Neural crest cell (in vitro differentiated cells): ENCODE measurements at places on chromosomes 5 and 9. TPM values are rescaled to one million over a fixed set of nuclear protein-coding genes. Genes with fewer than 3 reads are reported as not detected.

CDKN2B-AS1 gene
- 0.21 TPM in 1 of 2 replicates, not detected in the other for total RNA-seq

DRD1 gene
- total RNA-seq = not detected in 2 replicates

IL4 gene
- total RNA-seq = not detected in 2 replicates

SLC6A19 gene
- not detected in 2 replicates for total RNA-seq

GRCh38 chr9:24218656-24219055 lies 327.0 kb downstream of the IZUMO3 start:
- DNase-seq = no peak

DNA sequence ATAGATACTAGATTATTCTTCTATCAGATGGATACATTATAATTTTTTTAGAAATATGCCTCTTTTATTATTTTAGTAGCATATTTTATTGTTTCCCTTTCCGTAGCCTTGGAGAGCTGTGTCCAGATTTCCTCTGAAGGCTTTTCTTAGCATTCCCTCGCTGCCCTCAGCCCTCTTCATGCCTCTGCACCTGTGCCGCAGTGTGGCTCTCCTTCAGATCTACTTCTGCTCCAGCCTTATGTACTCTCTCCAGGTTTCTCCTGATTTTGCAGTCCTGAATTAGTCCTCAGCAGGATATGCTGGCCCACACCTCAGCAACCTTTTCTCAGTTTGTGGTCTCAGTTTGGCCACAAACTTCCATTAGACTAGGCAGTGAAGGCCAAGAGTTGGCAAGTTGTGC lies 1052.0 kb downstream of the TAF11L14 start:
- no peak for DNase-seq

- no peak for DNase-seq
Observed at GRCh38 chr9:79046401-79046800, 525.4 kb upstream of the TLE4 start.

- DNase-seq = peak; percentile 9
Observed at GRCh38 chr5:148826739-148827070, 294 bp downstream of the ADRB2 start.

- no peak for DNase-seq
Observed at GRCh38 chr9:90826326-90827020, 24.9 kb downstream of the SYK start.

DNA sequence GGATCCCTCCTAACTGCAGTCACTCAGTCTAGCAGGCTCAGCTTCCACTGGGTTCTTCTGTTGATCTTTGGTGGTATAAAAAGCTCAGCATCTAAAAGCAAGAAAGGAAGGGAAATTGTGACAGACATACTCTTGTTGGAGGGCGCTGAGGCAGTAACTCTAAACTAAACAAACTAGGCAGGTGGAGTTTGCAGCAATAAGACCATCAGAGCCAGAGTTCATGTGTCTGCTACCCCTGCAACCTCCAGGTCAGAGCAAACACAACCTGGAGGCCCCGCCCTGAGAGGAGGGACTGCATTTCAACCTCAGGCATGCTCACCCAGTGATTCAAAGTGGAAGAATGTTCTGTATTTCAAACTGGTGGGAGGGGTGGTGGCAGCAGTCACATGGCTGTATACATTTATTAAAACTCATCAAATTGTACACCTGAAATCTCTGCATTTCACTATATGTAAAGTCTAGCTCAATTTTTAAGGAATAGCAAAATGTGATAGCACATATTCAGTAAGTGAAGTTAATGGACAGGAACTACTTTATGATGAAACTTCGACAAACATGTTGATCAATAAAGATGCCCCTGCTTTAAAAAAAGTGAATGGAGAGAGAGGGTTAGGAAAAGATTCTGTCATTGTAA lies 7.1 kb downstream of the ACTL7A start:
- no peak for DNase-seq

DNA sequence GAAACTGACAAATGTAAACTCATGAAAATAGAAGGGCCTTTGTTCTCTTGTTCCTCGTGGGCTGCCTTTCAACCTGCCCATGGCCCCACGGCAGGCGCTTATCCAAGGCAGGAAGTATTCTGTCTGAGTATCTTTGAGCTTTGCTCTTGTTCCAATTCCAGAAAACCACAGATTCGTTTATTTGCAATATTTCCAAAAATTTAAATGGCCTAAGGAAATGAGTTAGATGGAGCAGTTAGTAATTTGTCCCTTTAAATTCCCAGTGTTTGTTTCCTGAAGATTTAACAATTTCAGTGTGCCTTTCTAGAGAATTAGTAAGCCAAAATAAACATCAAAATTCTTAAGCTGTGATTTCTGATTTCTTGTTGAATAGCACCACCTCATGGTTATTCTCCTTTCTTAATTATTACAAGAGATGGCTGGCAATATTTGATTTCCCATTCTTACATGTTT lies 299.4 kb upstream of the RASA1 start:
- no peak for DNase-seq

GRCh38 chr9:137452761-137453642 lies 6.1 kb downstream of the NSMF start:
- DNase-seq = no peak

- no peak for DNase-seq
Observed at GRCh38 chr5:58551492-58551891, 31.4 kb upstream of the RAB3C start.

GRCh38 chr9:92360083-92360482 lies 34.3 kb downstream of the CENPP start:
- no peak for DNase-seq

GRCh38 chr5:86463339-86463738 lies 154.4 kb upstream of the COX7C start:
- no peak for DNase-seq

DNA sequence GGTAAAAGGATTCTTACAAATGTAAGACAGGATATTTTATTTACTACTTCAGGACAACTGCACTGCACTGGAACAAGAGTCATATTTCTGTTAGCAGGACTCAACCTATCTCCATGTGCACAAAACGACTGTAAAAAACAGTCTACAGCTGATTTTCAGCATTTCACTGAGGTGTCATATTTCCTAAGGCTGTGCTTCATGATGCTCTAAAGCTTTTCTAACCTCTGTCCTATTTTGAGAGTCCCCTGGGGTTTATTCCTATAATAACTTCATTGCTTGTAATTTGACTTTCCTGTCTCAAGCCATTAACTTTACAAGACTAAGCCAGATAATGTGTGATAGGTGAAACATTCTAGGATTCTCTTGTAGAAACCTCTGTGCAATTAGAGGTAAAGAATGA lies 472.3 kb downstream of the HINT1 start:
- no peak for DNase-seq

DNA sequence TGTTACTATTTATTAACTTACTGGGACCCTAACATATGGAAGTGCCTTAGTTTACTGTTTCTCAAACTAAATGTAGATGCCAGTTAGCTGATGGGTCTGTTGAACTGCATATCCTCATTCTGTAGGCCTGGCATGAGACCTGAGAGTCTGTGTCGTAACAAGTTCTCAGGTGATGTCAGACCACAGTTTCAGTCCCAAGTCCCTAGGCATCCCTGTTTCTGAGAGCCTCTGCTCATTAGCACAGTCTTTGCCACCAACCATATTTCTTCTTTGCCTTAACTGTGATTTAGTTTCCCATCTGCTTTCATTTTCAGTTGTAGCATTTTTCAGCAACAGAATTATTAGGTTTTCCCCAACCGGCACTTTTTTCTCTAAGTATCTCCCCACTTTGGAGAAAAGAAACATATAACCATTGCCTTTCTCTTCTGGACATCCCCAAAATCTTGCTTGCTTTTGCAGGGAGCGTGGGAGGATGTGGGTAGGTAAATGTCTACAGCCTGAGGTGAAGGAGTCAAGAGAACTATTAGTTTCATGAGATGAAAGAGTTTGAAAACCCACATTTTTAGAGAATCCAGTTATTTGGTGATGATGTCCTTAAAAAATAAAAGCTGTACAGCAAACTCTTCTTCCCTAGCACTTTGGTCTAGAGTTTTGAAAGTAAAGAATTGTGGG lies 74.6 kb downstream of the NUDT12 start:
- DNase-seq = no peak
